ENCODE measurements at places on chromosomes 1 and 21.

DNA sequence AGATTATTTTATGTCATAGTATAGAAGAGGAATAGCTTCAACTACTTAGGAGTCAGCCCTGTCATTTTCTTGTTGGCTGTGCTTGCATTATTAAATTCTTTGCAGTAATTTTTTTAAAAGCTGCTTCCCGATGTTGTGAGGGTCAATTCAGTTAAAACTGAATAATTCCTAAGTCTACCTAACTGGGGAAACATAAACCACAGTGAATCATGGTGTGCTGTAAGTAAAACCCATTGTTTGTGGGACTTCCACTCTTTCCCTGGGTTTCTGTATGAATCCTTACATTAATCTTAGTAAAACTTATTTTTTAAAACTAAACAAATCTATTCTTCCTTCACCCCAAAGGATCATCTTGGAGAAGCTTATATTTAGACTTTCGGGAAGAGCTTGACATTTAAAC lies 4.4 kb downstream of the SUCO start:
- DNase-seq, result no peak
- H3K4me3 ChIP-seq, result no peak overlapping the region
- peaks cover 2% of the 10 kb centered on the region for H3K4me1 ChIP-seq
- no peaks in the 10 kb centered on the region for H3K27me3 ChIP-seq

DNA sequence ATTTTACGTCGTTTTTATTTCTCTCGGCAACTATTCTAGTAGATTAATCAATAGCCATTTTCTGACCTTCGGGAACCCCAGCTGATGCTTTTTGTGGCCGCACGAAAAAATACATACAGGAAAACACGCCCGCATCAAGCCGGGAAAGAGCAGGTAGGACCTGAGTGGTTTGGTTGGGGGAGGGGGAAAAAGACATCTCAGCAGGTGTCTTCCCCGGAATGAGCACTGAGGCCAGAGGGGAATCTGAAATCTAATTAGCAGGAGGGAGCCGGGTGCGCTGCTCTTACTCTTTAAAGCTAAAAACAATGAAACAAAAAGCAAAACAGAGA lies 618 bp upstream of the FOXD3 start:
- peaks cover 45% of the 10 kb centered on the region for H3K4me1 ChIP-seq
- peaks cover 89% of the 10 kb centered on the region for H3K27me3 ChIP-seq
- no peaks in the 10 kb centered on the region for H3K36me3 ChIP-seq
- peak; percentile 17 for DNase-seq
- peak overlapping the region; percentile 32 for H3K4me3 ChIP-seq

DNA sequence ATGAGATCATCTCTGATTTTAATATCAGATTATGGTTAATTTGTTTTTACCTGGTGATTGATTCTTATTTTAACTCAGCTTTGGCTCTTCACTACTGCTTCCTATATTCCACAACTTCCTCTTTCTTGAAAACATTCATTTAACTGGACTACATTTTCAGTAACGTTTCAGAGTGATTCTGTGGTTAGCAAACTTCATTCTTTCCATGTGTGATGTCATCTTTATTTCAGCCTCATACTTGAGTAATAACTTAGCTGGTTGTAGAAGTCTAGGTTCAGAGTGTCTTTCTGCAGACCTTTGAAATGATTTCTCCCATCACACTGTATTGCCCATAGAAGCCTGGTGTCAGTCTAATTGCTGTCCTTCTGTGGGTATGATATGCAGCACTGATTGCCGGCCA lies 36.0 kb upstream of the SLC35F3 start:
- DNase-seq, result no peak
- no peak overlapping the region for H3K27ac ChIP-seq
- H3K4me3 ChIP-seq, result no peak overlapping the region
- H3K36me3 ChIP-seq, result no peaks in the 10 kb centered on the region

- H3K36me3 ChIP-seq, result no peaks in the 10 kb centered on the region
- H3K27ac ChIP-seq, result no peak overlapping the region
- peak; percentile 15 for DNase-seq
- H3K4me3 ChIP-seq, result no peak overlapping the region
- H3K27me3 ChIP-seq, result peaks cover 2% of the 10 kb centered on the region
- peaks cover 2% of the 10 kb centered on the region for H3K4me1 ChIP-seq
These were observed 12.1 kb upstream of the DEGS1 start for GRCh38 chr1:224170748-224171478.

GRCh38 chr1:181061487-181061886 lies 27.0 kb upstream of the IER5 start:
- peaks cover 17% of the 10 kb centered on the region for H3K4me1 ChIP-seq
- H3K36me3 ChIP-seq, result no peaks in the 10 kb centered on the region
- no peak overlapping the region for H3K27ac ChIP-seq
- no peak for DNase-seq

- H3K27ac ChIP-seq, result no peak overlapping the region
- H3K27me3 ChIP-seq, result peaks cover 6% of the 10 kb centered on the region
- no peak for DNase-seq
- no peaks in the 10 kb centered on the region for H3K36me3 ChIP-seq
These were observed 32.4 kb upstream of the CTTNBP2NL start for GRCh38 chr1:112363636-112364035.

GRCh38 chr1:63230722-63231121 lies 91.6 kb upstream of the FOXD3 start:
- DNase-seq, result no peak
- no peak overlapping the region for H3K4me3 ChIP-seq
- H3K4me1 ChIP-seq, result no peaks in the 10 kb centered on the region
- no peaks in the 10 kb centered on the region for H3K36me3 ChIP-seq
- H3K27me3 ChIP-seq, result no peaks in the 10 kb centered on the region
- H3K27ac ChIP-seq, result no peak overlapping the region

- no peak overlapping the region for H3K27ac ChIP-seq
- no peaks in the 10 kb centered on the region for H3K36me3 ChIP-seq
- peak; percentile 34 for DNase-seq
- no peak overlapping the region for H3K4me3 ChIP-seq
- H3K4me1 ChIP-seq, result peaks cover 11% of the 10 kb centered on the region
- H3K27me3 ChIP-seq, result peaks cover 10% of the 10 kb centered on the region
These were observed 110.1 kb downstream of the FOXD2 start for GRCh38 chr1:47547753-47548573.

DNA sequence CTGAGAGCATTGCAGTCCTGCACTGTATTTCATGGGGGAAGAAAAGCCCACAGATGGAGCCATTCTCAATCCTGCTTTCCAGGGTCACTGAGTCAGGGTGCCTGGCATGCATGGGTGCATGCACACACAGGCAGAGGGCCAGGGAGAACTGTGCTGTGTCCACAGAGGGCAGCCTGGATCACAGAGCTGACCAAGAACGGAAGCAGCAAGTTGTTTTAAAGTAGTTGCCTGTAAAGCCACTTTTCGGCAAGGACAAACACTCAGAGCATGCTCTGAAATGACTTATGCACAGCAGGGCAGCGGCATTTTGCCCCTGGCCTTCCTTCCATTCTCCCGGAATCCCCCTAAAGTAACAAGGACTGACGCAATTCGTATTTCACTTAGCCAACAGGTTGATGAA lies 3.6 kb downstream of the ERG start:
- H3K4me3 ChIP-seq, result no peak overlapping the region
- H3K4me1 ChIP-seq, result peaks cover 6% of the 10 kb centered on the region
- no peaks in the 10 kb centered on the region for H3K27me3 ChIP-seq
- H3K36me3 ChIP-seq, result no peaks in the 10 kb centered on the region
- H3K27ac ChIP-seq, result peak overlapping the region; percentile 49
- DNase-seq, result no peak

All from muscle of leg (tissue), 16 donors.